Fibroblast of gingiva (primary cell): ENCODE measurements at places on chromosomes 5 and 9.
A peak's percentile ranks its signal among the peaks of the same experiment; 100 is the strongest.

- no peak for DNase-seq
Measured at GRCh38 chr5:160442824-160443431, 21.3 kb downstream of the PTTG1 start.

DNA sequence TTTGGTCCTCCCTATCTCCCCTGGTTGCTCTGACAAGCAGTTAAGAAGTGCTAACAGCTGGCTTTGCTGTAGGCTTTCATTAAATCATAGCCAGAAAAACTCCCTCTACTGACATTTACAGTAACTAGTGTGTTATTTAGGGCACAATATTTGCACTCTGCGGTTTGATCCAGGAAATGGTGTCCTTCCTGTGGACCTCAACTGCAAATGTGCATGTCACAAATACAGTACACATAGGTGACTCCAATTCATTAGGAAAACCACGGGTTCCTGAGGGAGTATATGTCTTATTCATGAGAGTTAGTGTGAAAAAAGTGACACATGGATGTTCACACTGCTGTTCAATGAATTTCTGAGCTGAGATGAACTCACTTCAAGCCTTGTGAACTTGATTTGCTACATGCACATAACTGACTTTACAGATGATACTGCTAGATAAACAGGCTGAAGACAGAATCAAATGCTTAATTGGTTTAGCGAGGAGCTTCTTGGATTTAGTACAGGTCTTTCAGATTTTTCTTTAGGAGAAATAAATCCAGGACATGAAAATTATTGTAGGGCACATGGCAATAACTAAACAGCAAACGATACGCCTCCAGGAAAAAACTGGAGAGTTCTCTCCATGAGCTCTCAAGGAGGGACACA lies 281.5 kb downstream of the EFNA5 start:
- peak; percentile 67 for DNase-seq

DNA sequence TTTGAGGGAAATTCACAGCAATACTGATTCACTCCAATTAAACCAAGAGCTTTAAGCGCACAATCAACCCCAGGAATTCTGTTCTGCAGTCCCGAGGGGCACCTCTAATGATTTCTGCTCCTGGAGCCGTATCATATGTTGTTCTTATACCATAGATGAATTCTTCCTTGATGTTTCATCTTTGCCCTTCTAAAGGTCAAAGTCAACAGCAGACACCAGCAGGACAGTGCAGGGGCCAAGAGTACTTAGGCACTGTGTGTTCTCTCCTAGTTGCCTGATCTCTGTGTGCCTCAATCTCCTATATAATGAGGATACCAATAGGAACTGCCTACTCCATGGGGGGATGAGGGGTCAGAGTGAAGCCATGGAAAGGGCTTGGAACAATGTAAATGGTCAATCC lies 16.5 kb downstream of the EPB41L4B start:
- no peak for DNase-seq

DNA sequence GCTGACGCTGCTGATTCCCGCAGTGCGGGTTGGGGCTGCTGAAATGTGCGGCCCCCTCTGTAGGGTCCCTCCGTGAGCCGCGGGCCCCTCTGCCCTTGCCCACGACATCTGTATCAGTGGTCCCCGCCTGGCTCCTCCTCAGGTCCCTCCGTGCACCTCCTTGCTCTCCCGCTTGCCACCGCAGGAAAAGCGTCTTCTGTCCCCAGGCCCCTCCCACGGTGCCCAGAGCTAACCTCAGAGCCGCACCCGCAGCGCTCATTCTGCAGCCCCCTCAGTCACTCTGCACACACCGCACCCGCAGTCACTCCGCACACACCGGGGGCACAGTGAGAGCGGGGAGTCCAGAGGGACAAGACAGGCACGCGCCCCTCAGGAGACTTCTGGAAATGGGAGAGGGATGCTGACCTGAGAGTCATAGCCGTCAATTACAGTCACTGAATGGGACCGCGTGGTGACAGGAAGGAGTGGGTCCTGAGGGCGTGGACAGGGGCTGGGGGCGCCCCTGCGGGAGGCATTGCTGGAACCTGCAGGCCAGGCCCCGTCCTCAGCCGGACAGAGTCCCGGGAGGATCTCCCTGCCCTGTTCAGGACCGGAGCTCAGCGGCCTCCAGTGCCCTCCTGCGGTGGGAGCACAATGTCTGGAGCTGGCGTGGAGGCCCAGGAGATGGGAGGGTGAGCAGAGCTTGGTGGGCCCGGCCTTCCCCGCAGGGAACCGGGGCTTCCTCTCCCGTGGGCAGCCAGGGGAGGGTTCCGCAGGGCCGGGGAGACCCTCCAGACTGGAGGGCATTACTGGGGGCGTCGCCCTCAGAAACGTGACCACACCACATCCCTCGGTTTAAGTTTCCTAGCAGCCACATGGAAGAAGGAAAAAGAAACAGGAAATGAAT lies 66.1 kb upstream of the CTSL start:
- no peak for DNase-seq

DNA sequence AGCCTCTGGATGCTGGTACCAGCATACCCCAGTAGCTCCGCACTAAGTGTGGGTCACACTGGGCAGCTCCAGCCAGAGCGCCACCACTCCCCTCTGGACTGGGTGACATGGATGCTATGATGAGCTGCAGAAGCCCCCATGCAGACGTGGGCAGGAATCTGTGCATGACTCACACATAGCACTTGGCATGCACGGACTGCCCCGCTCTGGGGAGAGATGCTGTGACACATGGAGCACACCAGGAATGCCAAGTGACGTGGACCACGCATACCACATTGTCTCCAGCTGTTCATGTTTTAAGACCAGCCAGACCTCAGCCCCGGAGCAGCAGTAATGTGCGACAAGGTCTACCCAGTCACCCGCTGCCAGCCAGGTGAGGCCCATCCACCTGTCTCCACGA lies 64.1 kb downstream of the SEMA4D start:
- DNase-seq = peak; percentile 74

DNA sequence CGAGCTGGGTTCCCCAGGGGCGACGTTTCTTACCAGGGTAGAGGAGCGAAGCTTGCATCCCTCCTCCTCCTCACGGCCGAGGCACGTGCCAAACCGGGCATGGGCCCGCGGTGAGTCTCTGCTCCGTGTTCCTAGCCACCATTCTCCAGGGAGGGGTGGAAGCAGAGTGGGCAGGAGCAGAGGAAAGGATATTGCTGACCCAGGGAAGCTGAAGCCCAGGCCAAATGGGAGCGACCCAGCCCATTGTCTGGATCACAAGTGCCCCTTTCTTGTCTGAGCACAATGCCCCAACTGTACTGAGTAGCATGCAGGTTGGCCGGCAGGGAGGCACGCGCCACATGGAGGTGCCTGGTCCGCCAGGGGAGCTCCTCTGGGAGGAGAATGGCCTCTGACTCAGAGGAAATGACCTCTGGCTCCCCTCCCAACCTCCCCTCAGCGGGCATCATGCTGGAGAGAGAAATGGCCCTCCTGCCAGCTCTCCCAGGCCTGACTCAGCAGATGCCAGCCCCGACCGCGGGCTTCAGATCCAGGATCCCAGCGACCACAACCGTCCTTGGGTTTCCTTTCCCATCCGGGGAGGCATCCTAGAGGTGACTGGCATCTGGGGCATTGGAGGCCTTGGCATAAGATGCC lies 1.1 kb downstream of the PRR7 start:
- DNase-seq = peak; percentile 93

- no peak for DNase-seq
Measured at GRCh38 chr9:20015427-20015931, 226.6 kb upstream of the SLC24A2 start.

DNA sequence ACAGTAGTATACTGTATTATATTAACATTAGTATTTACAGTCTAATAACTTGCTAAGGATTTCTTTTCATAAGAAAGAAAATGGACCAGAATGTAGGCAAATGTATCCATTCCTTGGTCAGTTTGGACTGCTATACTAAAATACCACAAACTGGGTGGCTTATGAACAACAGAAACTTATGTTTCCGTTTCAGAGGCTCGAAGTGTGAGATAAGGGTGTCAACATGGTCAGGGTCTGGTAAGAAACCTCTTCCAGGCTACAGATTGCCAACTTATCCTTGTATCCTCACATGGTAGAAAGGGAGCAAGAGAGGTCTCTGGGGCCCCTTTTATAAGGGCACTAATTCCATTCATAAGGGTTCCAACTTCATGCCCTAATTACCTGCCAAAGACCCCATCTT lies 9.2 kb upstream of the ESM1 start:
- DNase-seq = no peak

- no peak for DNase-seq
Measured at GRCh38 chr5:108700930-108701329, 46.8 kb upstream of the FER start.

DNA sequence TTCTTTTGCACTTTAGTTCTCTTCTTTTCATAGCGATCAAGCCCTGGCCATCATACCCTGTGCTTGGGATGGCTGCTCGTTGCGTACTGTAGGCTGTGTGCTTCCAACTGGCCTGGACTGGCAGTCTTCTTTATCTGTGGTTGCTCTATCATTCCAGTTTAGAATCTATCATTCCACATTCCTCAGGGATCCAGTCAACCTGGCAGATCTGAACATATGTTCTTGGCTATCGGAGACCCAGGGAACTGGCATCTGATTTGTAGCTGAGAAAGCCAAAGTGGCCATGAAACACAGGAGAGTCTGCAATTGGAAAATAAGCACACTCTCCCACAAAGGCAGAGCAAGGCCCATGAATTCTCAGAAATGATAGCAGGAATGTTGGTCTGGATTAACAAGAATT lies 22.6 kb upstream of the SLC46A2 start:
- DNase-seq = no peak

- DNase-seq = no peak
Measured at GRCh38 chr5:78509884-78510769, 138.4 kb downstream of the LHFPL2 start.

GRCh38 chr9:27634879-27635278 lies 61.6 kb upstream of the C9orf72 start:
- no peak for DNase-seq

GRCh38 chr5:2489306-2489705 lies 262.2 kb downstream of the IRX2 start:
- no peak for DNase-seq

- no peak for DNase-seq
Measured at GRCh38 chr5:107958432-107958831, 287.7 kb upstream of the EFNA5 start.

GRCh38 chr5:41751867-41752266 lies 118.4 kb downstream of the OXCT1 start:
- no peak for DNase-seq

DNA sequence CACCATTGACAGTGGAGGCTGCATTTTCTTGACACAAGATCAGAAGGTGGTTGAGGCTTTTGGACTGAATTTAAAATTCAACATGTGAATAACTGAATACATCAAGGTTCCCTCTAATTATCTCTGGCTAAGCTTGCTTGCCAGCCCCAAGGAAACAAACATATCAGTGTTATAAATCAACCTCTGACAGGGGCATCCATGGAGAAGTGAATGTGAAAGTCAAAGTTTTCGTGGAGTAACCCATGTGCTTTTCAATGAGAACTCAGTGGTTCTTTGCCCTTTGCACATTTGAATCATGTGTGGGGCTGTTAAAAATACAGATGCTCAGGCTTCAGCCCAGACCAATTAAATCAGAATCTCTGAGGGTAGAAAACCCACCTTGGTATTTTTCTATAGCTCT lies 128.9 kb downstream of the LRRC70 start:
- DNase-seq = no peak

DNA sequence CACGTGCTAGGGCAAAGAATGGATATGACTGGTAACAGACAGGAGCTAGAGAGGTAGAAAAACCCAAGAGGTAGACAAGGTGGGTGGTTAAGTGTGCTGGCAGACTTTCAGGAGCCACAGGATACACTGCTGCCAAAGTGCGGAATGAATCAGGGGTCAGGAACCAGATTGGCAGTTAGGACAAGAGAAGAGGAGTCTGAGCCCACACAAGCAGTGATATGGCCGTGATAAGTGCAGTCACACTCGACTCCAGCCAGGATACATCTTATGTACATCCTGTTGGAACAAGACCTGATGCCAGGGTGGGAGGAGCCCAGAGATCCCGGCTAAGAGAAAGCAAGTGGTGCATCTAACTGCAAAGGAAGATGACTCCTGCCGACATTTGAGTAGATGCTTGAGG lies 10.0 kb downstream of the SLIT3 start:
- DNase-seq = no peak

DNA sequence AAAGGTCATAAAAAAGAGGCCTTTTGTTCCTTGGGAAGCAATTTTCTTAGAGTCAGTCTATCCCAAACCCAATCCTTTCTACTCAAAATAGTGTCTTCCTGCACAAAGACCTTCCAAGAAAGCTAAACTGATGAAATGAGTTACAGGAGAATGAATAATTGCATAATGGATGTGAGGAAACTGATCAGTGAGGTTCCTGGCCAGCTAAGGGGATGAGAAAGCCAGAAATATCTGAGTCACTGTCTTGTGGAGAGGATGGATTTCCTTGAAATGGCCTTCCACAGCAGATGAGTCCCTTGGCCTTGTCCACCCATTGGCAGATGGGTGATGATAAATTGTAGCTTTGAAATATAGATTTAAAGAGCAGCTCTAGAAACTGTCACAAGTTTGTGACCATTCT lies 756.1 kb downstream of the DNAH5 start:
- DNase-seq = no peak

GRCh38 chr9:100229136-100229535 lies 123.6 kb downstream of the TEX10 start:
- no peak for DNase-seq

GRCh38 chr5:103463261-103463660 lies 99.3 kb downstream of the NUDT12 start:
- no peak for DNase-seq

- no peak for DNase-seq
Measured at GRCh38 chr9:91073049-91073810, 271.6 kb downstream of the SYK start.

- DNase-seq = no peak
Measured at GRCh38 chr5:112143690-112144089, 275.4 kb downstream of the EPB41L4A start.

DNA sequence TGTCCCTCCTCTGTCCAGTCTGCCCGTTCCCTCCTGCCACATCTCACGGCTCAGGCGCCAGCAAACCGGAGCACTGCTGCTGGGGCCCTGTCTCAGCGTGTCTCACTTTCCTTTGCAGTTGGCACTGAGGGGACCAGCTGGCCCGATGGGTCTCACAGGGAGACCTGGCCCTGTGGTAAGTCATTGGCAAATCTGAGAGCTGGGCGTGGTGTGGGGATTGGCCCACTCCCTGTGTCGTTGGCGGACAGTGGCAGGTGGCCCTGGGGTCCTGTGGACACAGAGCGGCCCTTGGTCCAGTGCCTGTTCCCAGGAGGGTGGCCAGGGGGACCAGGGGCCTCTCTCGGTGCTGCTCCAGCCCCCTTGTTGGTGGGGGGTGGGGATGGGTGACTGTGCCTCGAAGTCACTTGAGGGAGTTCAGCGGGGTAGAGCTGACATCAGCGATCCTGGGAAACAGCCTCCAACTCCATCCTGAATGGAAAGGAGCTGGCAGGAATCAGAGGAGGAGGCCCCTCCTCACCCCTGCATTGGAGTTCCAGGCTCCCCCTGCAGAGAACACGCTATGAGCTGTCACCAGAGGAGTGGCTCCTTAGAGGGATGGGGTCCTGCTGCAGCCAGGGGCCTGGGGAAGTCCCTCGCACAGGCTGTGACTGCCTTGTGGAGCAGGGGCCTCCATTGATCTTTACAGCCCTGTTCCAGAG lies 111.0 kb downstream of the COL5A1 start:
- DNase-seq = no peak

- no peak for DNase-seq
Measured at GRCh38 chr9:95857896-95858295, 17.6 kb upstream of the ERCC6L2 start.
